ENCODE measurements at places on chromosomes 12 and 14. TPM values are rescaled to one million over a fixed set of nuclear protein-coding genes. Genes with fewer than 3 reads are reported as not detected.

DNA sequence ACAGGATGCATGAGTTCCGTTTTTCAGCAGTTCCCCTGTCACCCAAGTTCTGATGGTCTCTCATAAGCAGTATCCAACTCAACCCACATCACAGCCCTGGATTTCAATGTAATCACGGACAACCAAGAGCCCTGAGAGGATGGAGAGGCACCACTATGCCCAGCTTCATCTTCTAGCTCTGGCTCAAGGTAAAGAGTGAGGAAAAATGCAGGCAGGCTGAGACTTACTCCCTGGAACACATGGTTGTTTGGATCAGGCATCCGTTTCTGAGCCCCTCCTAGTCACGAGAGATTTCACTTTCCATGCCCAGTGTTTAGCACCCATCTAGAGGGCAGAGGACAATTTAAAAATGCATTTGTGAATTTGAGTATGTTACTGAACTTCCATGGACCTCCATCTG is 45.0 kb downstream of the ANO2 start:
- no peaks in the 10 kb centered on the region for H3K4me1 ChIP-seq
- no peak overlapping the region for H3K27ac ChIP-seq
- peaks cover 11% of the 10 kb centered on the region for H3K27me3 ChIP-seq

- H3K27me3 ChIP-seq: peaks cover 35% of the 10 kb centered on the region
- peak; percentile 2 for DNase-seq
- no peaks in the 10 kb centered on the region for H3K36me3 ChIP-seq
- H3K27ac ChIP-seq: no peak overlapping the region
- no peaks in the 10 kb centered on the region for H3K4me1 ChIP-seq
Observed at GRCh38 chr14:72443256-72443655, 450.6 kb downstream of the DPF3 start.

The WDHD1 gene
- 13.1 TPM for total RNA-seq

The OVCH1 gene
- 0.18 TPM for total RNA-seq

The HOXC11 gene
- total RNA-seq: not detected

The C12orf54 gene
- total RNA-seq: not detected

Measured in IMR-90 (cell line).